ENCODE measurements at places on chromosomes 7 and 10.
A peak's percentile ranks its signal among the peaks of the same experiment; 100 is the strongest.

GRCh38 chr7:2968176-2968575, 75.5 kb downstream of the CARD11 start:
- DNase-seq: no peak

DNA sequence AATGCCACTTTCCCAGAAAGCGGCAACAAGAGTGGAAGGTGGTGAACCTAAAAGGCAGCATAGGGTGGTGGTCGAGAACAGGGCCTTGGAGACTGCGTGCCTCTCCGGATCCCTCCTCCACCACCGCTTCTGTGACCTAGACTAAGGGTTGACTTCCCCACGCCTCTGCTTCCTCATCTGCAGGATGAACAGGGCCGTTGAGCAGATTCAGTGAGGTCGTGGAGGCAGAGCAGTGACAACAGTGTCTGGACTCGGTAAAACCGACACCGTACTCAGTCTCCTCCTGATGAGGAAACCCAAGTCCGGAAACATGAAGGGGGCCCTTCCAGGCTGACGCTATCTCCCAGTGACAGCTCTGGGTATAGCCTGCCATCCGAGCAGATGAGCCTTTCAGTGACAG, 162.6 kb downstream of the CELF2 start:
- peak; percentile 86 for DNase-seq

DNA sequence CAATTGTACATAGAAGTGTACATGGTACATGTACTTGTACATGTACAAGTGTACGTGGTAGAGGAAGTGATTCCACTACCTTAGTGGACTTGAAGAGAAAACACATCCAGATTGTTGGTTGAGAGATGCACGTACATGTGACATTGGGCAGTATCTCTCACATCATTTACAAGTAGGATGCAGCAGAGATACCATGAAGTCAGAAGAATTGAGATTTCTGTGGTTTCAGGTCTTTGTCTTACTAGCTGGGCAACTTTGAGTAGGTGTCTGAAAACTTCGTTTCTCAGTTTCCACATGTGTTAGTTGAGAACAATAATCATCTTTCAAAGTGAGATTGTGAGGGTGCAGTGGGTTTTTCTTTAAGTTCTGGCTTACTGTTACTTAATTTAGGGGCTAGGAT, 21.5 kb downstream of the CLDN12 start:
- no peak for DNase-seq

DNA sequence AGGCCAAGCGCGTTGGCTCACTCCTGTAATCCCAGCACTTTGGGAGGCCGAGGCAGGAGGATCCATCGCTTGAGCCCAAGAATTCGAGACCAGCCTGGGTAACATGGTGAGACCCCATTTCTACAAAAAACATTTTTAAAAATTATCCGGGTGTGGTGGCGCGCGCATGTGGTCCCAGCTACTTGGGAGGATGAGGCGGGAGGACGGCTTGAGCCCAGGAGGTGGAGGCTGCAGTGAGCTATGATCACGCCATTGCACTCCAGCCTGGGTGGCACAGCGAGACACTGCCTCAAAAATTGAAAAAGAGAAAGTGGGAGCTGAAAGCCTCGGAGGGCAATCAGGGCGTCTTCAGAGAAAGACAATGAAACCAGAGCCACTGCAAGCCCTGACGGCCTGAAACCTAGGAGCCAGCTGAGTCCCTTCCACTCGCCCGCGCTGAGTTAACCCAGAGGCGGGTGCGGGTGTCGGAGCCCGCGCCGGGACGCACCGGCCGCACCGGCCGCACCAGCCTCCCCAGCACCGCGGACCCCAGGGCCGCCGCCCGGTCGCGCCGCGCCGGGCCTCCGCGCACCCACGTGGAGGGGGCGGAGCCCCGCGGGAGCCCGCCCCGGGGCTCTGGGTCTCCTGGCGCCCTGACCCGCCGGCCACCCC, 22.4 kb downstream of the ZFAND2A start:
- DNase-seq: no peak

DNA sequence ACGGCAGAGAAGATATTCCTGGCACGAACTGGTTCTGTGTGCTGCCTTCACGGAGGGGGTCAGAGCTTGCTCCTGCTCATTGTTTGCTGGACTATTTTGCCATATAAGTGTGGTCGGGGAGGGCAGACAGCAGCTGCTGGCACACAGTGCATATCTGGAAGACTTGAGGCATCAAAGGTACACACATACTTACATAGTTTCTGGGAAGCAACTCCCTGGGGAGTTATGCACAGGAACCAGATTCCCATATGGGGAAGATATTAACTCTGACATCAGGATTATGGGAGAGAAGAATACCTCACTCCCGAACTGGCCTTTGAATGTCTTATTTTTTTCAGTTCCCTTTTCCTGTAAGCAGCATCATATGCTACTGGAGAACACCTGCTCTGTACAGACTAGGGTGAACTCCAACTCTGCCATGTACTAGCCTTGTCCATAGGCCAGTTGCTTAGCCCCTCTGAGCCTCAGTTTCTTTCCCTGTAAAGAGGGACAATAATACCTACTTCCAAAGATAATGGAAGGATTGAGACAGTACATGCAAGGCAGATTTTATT, 41.5 kb downstream of the LGI1 start:
- DNase-seq: no peak

GRCh38 chr10:15783941-15784636, 64.4 kb upstream of the ITGA8 start:
- DNase-seq: no peak

- DNase-seq: peak; percentile 43
These were observed 15.7 kb upstream of the ZMIZ1 start for GRCh38 chr10:79053081-79053434.

GRCh38 chr7:72445580-72445979, 33.4 kb upstream of the CALN1 start:
- DNase-seq: no peak

DNA sequence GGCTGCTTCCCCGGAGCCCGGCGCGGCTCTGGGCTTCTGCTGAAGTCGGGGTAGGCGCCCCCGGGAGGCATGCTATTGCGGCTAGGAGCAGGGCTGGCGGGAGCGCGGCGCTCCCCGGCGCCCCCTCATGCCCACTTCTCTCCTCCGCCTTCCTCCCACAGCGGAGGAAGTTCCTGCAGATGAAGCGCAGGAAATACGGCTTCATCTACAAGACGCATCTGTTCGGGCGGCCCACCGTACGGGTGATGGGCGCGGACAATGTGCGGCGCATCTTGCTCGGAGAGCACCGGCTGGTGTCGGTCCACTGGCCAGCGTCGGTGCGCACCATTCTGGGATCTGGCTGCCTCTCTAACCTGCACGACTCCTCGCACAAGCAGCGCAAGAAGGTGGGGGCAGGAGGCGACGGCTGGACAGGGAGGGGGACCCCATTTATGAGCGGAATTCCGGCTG, 479 bp downstream of the CYP26A1 start:
- DNase-seq: no peak

GRCh38 chr10:131979821-131980270, 1.9 kb downstream of the BNIP3 start:
- no peak for DNase-seq

- no peak for DNase-seq
These were observed 10.7 kb downstream of the HECTD2 start for GRCh38 chr10:91420868-91421267.

DNA sequence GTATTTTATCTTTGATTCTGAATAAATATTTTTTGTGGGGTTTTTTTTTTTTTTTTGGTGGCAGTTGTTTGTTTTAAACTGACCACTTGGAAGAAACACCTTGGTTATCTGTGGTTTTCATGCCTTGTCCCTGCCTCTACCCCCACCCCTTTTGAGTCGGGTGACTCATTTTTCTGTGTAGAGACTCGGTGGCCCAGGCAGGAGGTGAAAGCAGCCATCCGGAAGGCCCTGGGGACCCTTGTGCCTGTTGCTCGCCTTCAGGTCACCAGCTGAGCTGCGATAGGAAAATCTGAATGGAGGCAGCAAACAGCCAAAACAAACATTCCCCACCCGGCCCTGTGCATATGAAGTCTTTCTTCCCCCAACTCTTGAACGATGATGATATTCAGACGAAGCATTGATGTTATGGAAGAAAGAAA, 22.8 kb downstream of the CYP17A1 start:
- no peak for DNase-seq

GRCh38 chr10:133010095-133010842, 67.9 kb upstream of the CFAP46 start:
- DNase-seq: no peak

- DNase-seq: no peak
These were observed 114.1 kb downstream of the ABCA13 start for GRCh38 chr7:48285373-48285772.

DNA sequence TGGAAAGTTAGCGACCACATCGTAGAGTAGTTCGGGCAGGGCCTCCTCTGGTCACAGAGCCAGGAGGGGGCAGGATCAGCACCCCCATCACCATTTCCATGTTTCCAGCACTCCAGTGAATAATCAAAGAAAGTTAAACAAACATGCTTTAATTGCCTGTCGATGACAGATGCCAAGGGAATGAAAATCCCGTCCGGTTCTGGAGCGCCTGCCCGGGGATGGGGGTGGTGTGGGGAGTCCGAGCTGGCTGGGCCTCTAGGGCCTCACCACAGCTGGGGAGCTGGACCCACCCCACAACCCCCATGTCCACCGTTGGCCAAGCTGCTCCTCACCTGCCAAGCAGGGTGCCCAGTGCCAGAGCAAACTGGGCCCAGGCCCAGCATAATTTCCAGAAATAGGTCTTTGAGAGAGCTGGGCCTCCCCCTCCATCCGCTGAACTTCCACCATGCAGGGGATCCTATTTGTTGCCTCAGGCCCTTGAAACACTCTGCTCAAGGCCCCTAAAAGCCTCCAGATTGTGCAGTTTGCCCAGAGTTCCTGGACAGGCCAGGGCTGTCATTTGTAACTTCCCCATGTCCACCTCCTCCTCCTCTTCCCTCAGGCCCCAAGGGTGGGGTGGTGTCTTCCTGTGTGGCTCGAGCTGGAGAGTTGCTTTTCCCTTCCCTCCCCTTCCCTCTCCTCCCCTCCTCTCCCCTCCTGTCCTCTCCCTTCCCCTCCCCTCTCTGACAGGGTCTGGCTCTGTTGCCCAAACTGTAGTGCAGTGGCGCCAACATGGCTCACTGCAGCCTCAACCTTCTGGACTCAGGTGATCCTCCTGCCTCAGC, 101.0 kb downstream of the MYL10 start:
- no peak for DNase-seq

DNA sequence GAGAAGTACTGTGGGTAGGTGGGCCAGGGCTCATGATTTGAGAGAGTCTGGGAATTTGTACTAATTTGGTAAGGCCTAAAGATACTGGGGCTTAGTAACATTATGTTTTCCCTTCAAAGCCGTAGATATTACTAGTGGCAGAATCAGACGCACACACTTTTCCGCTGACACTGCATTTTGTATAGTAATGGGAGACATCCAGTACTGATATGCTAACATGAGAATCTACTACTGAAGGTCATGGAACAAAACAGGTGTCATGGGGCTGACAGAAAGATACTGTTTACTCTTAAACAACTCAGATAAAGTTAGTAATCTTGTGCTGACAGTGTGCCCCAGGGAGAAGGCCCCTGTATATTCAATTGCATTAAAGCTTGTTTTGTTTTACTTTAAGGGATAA, 11.1 kb upstream of the GIMAP7 start:
- DNase-seq: no peak

DNA sequence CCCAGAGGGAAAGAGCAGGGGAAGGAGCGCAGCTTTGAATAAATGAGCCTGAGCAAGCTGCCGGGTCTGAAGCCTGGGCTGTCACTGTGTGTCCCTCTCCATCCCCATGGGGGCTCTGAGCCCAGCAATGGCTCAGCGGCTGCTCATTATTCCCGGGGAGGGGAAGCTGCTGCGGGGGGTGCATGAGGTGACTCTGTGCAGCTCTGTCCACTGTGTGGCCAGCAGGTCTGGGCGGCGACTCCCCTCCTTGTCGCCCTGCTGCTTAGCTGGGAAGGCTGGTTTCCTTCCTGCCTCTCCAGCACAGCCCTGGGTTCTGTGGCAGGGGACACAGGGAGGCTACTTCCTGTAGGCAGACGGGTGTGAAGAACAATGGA, 234.2 kb downstream of the PRPF18 start:
- DNase-seq: no peak

DNA sequence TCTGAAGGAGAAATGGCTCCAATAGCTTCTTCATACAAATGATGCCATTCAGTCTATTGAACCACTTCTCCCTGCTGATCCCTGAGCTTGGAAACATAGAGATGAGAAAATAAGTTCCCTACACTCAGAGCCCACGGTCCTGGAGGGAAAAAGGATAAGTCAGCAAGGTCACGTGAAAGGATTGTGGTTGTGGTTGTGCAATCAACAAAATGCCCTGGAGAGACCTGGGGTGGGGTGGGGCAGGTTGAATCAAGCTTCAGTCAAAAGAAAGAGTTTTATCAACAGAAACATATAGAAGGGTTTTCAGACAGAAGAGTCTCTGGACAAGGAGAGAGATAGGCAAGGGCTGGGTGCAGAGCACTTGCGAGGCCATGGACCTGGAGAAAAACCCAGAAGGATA, 30.1 kb downstream of the C10orf90 start:
- DNase-seq: no peak

DNA sequence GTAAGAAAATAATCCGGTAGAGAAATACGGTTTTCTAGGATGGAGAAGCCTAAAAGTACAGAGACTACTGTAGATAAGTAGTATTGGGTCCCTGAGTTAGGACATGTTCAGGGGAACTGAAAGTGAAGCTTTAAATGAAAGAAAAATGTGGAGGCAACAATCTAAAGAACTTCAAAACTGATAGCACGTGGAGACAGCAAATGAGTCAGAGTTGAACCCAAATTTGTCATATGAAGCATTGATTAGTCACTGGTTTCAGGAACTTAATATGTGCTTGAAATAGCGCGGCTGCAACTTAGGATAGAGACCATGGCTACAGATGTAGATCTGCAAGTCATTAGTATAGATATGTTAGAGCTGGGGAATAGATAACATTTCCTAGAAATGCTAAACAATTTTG, 1138.6 kb upstream of the SORCS1 start:
- DNase-seq: no peak

- DNase-seq: no peak
These were observed 103.4 kb downstream of the ATXN7L1 start for GRCh38 chr7:105773030-105773460.

DNA sequence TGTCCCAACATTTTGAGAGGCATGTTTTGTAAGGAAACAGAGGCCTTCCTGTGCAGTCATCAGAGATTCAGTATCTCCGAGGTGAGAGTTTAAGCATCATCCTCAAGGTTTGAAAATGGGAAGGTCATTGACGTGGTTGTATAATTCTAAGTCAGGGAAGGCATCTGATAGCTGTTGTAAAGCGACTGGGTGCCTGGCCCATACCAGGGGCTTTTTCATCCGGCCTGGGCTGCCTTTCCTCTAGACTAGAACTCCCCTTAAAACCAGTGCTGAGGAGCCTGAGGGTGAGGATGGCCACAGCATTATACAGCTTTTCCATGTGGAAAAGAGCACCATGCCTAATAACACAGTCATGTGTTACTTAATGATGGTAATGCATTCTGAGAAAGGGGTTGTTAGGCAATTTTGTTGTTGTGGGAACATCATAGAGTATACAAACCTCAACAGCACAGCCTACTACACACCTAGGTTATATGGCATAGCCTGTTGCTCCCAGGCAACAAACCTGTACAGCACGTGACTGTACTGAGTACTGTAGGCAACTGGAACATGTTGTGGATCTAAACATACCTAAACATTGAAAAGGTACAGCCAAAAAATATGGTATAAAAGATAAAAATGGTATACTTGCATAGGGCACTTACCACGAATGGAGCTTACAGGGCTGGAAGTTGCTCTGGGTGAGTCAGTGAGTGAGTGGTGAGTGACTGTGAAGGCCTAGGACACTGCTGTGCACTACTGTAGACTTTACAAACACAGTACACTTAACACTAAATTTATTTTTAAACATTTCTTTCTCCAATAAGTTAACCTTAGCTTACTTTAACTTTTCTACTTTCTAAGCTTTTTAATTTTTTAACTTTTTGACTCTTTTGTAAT, 13.5 kb upstream of the CACUL1 start:
- no peak for DNase-seq

All from activated effector memory CD4-positive, alpha-beta T cell treated with anti-CD3 and anti-CD28 coated beads, Interleukin-2, amount 50 U/mL, for 16 hours (primary cell).